ENCODE measurements at places on chromosomes 1 and 21. TPM values are rescaled to one million over a fixed set of nuclear protein-coding genes. Genes with fewer than 3 reads are reported as not detected.

ICOSLG gene
- polyA plus RNA-seq, result 1.7 TPM

A3GALT2 gene
- not detected for polyA plus RNA-seq

GRCh38 chr1:8809342-8809736, 8.1 kb downstream of the RERE start:
- no peaks in the 10 kb centered on the region for H3K27me3 ChIP-seq
- H3K4me1 ChIP-seq, result peaks cover 15% of the 10 kb centered on the region
- H3K4me3 ChIP-seq, result no peak overlapping the region
- no peak overlapping the region for H3K27ac ChIP-seq

DNA sequence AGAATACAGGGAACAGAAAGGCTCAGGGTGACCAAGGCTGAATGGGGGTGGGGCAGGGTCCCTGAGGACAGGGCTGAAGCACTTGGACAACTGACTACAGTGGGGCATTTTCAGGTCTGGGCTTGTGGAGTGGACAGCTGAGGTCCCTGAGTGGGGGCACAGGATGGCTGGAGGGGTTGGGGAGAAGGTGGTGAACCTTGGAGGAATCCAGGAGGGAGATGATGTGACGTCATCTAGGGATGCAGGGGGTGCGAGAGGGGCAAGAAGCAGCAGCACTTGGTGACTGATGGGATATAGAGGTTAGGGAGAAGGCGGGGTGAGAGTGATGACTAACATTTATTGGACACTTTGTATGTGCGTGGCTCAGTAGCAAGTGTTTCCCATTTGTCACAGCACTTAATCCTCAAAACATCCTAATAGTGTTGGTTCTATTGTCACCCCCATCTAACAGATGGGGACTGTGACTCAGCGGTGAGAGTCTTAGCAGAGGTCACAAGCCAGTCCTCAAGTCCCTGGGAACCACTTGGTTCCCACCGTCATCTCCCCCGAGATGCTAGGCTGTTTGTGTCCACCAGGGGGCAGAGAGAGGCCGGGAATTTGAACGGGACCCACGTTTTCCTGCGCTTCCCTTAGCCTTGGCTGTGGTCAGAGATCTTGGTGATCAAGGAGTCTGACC, 27.9 kb upstream of the BMP8B start:
- no peaks in the 10 kb centered on the region for H3K27me3 ChIP-seq
- peaks cover 5% of the 10 kb centered on the region for H3K4me1 ChIP-seq
- no peak overlapping the region for H3K4me3 ChIP-seq
- DNase-seq, result peak; percentile 86
- H3K27ac ChIP-seq, result no peak overlapping the region
- no peaks in the 10 kb centered on the region for H3K36me3 ChIP-seq

PIK3R3 gene
- 15.2 TPM for polyA plus RNA-seq

DNA sequence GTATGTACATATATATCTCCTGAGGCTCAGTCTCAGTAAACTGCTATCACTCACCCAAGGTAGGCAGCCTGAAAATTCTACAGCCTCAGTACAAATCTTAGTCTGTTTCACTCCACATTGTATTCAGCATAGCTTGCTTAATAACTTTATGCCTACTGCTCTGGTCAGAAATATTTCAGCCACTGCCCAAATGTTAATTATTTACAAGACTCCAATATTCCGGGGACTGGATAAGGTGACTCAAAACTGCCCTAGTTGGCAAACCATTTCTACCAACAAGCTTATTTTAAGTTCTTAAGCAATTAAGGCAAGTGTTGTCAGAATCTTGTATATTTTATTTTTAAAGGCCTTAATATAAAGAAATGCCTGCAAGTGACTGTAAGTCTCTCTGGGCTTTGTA, 114.8 kb downstream of the LRRIQ3 start:
- H3K27me3 ChIP-seq, result no peaks in the 10 kb centered on the region
- H3K27ac ChIP-seq, result no peak overlapping the region
- no peak for DNase-seq
- no peaks in the 10 kb centered on the region for H3K4me1 ChIP-seq

- H3K4me3 ChIP-seq, result no peak overlapping the region
- peak; percentile 58 for DNase-seq
- H3K4me1 ChIP-seq, result peaks cover 4% of the 10 kb centered on the region
- H3K27me3 ChIP-seq, result no peaks in the 10 kb centered on the region
- no peaks in the 10 kb centered on the region for H3K36me3 ChIP-seq
Measured at GRCh38 chr1:22641906-22642636, 1.4 kb upstream of the C1QC start.

- no peak overlapping the region for H3K4me3 ChIP-seq
- H3K27me3 ChIP-seq, result no peaks in the 10 kb centered on the region
- DNase-seq, result no peak
- peaks cover 16% of the 10 kb centered on the region for H3K36me3 ChIP-seq
Measured at GRCh38 chr1:93172778-93173177, 7.4 kb downstream of the TMED5 start.

GRCh38 chr1:64944913-64945312, 21.4 kb downstream of the JAK1 start:
- H3K27me3 ChIP-seq, result no peaks in the 10 kb centered on the region
- no peak overlapping the region for H3K4me3 ChIP-seq
- H3K36me3 ChIP-seq, result no peaks in the 10 kb centered on the region

- no peak overlapping the region for H3K27ac ChIP-seq
- no peak overlapping the region for H3K4me3 ChIP-seq
- no peak for DNase-seq
- H3K36me3 ChIP-seq, result no peaks in the 10 kb centered on the region
- H3K4me1 ChIP-seq, result no peaks in the 10 kb centered on the region
Measured at GRCh38 chr1:83844546-83844945, 154.4 kb downstream of the TTLL7 start.

- no peak for DNase-seq
- H3K27me3 ChIP-seq, result no peaks in the 10 kb centered on the region
- H3K36me3 ChIP-seq, result no peaks in the 10 kb centered on the region
- H3K27ac ChIP-seq, result no peak overlapping the region
Measured at GRCh38 chr1:61782771-61783170, 40.5 kb downstream of the PATJ start.

XCL1 gene
- polyA plus RNA-seq, result 0.20 TPM

DNA sequence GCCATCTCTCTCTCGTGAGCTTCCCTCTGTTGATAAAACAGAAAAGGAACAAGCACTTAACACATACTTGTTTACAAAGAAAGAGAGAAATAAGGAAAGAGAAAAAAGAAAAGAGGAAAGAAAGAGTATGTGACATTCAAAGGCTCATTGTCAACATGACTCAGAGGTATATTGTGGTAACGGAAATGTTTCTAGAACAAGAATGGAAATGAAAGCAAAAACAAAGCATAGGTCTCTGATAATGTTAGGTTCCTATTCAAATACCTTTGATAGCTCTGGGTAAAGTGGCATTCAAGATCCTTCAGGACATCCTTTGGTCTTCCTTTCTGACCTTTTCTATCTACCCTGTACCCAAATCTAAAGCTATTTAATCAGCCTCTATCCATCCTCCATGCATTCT, 67.4 kb upstream of the DMRTA2 start:
- H3K27ac ChIP-seq, result no peak overlapping the region
- no peak for DNase-seq
- H3K4me1 ChIP-seq, result no peaks in the 10 kb centered on the region
- H3K4me3 ChIP-seq, result no peak overlapping the region

VCAM1 gene
- 53.9 TPM for polyA plus RNA-seq

TIAM1 gene
- 48.9 TPM for polyA plus RNA-seq

DNA sequence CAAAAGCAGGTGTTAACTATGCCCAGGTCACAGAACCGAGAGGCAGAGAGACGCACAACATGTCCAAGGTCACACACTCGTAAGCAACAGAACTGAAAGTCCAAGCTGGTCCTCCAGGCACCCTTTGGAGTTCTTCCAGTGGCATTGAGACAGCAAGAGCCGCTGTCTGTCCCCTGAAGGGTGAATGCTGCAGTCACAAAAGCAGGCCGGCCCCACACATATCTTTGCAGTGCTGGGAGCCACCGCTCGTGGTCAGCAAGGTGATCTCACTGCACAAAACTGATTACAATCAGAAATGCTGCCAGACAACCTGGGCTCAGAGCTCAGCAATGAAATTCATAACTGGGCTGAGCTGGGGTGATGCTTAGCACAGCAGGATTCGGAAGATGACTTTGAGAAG, 47.4 kb upstream of the RAB4A start:
- H3K4me3 ChIP-seq, result no peak overlapping the region
- H3K27ac ChIP-seq, result no peak overlapping the region
- no peak for DNase-seq

GRCh38 chr1:17837233-17838030, 82.3 kb downstream of the ACTL8 start:
- no peaks in the 10 kb centered on the region for H3K36me3 ChIP-seq
- no peak overlapping the region for H3K27ac ChIP-seq
- H3K4me3 ChIP-seq, result no peak overlapping the region
- DNase-seq, result no peak
- H3K4me1 ChIP-seq, result no peaks in the 10 kb centered on the region

- DNase-seq, result no peak
- H3K27me3 ChIP-seq, result no peaks in the 10 kb centered on the region
- no peaks in the 10 kb centered on the region for H3K4me1 ChIP-seq
- no peak overlapping the region for H3K4me3 ChIP-seq
Measured at GRCh38 chr1:218718977-218719376, 373.8 kb downstream of the TGFB2 start.

DNA sequence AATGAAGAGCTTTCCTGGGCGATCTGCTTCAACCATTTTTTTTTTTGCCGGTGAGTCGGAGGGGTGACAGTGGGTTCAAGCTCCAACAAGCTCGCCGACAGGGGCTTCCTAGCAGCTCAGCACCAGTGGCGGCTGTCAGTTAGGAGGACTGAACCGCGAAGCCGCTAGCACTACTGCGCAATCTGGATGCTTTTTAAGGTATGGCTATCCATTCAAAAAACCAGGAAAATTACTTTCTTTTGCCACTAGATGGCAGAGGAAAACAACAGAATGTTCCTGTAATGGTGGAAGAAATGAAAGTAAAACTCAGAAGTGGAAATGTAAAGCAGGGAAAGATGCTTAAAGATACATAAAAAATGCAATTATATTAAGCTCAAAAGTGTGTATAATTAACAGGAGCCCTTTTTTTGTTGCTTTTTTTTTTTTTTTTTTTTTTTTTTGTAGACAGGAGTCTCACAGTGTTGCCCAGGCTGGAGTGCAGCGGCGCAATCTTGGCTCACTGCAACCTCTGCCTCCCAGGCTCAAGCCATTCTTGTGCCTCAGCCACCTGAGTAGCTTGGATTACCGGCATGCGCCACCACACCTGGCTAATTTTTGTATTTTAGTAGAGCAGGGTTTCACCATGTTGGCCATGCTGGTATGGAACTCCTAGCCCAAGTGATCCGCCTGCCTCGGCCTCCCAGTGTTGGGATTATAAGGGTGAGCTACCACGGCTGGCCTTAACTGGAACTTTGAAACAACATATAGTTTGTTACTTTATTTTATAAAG, 8.5 kb downstream of the KYAT3 start:
- peaks cover 34% of the 10 kb centered on the region for H3K36me3 ChIP-seq
- H3K27me3 ChIP-seq, result no peaks in the 10 kb centered on the region
- no peak for DNase-seq
- H3K4me3 ChIP-seq, result no peak overlapping the region
- peak overlapping the region; percentile 61 for H3K27ac ChIP-seq

DNA sequence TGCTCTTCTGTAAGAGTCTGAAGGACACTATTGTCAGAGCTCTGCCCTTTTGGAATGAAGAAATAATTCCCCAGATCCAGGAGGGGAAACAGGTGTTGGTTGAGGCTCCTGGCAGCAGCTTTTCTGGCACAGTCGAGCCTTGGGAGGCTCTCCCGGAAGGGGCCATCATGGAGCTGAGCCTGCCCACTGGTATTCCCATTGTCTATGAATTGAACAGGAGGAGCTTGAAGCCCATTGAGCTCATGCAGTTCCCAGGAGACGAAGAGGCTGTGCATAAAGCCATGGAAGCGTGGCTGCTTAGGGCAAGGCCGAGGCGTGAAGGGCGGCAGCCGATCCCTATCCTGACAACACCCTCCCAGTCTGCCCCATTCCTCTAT, 26.6 kb downstream of the UBE4B start:
- peaks cover 31% of the 10 kb centered on the region for H3K4me1 ChIP-seq
- no peak overlapping the region for H3K27ac ChIP-seq
- H3K4me3 ChIP-seq, result no peak overlapping the region
- no peaks in the 10 kb centered on the region for H3K27me3 ChIP-seq

- no peaks in the 10 kb centered on the region for H3K4me1 ChIP-seq
- H3K36me3 ChIP-seq, result no peaks in the 10 kb centered on the region
- no peak for DNase-seq
Measured at GRCh38 chr1:15081102-15081501, 72.4 kb upstream of the TMEM51 start.

ARHGAP30 gene
- polyA plus RNA-seq, result 3.9 TPM

DNA sequence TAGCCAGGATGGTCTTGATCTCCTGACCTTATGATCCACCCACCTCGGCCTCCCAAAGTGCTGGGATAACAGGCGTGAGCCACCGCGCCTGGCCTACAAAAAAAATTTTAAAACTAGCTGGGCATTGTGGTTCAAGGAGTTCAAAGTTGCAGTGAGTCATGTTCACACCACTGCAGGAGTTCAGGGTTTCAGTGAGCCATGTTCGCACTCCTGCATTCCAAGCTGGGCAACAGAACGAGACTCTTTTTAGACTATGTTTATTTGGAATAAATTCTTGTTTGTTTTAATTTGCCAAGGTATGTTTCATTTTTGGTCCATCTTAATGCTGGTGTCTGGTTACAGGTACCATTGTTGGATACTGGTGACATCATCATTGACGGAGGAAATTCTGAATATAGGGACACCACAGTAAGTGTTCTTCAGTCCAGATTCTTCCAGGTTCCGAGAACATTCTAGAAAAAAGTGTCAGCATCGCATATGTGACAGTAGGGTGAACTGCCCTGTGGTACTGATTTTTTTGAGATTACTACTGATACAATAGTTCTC, 3.9 kb downstream of the PGD start:
- no peak for DNase-seq
- no peaks in the 10 kb centered on the region for H3K27me3 ChIP-seq
- H3K36me3 ChIP-seq, result no peaks in the 10 kb centered on the region
- H3K4me3 ChIP-seq, result no peak overlapping the region

DNA sequence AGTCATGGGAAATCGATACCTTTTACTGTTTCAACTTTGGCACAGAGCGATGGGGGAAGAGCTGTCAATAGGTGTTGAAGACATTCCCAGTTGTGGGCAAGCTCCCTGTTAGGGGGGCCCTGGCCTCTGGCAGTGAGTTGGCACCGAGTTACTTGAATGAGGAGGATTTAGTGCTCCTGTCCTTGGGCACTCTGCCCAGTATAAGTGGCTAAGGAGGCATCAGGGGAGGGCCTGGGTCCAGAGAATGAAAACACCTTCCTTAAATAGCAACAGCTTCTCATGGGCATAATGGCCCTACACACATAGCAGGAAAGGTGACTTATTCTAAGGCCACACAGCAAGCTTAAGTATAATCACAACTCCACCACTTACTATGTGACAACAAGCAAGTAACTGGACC, 664.4 kb downstream of the PTPRU start:
- H3K27me3 ChIP-seq, result peaks cover 81% of the 10 kb centered on the region
- DNase-seq, result no peak
- no peak overlapping the region for H3K27ac ChIP-seq
- H3K4me1 ChIP-seq, result no peaks in the 10 kb centered on the region

GRCh38 chr1:178864326-178864725, 6.6 kb downstream of the ANGPTL1 start:
- H3K27me3 ChIP-seq, result no peaks in the 10 kb centered on the region
- no peak for DNase-seq
- H3K4me3 ChIP-seq, result no peak overlapping the region

- peak; percentile 14 for DNase-seq
- no peaks in the 10 kb centered on the region for H3K27me3 ChIP-seq
- H3K4me1 ChIP-seq, result no peaks in the 10 kb centered on the region
- peak overlapping the region; percentile 19 for H3K27ac ChIP-seq
- H3K4me3 ChIP-seq, result no peak overlapping the region
Measured at GRCh38 chr1:52186449-52186848, 44.6 kb downstream of the ZFYVE9 start.

- peaks cover 30% of the 10 kb centered on the region for H3K4me1 ChIP-seq
- DNase-seq, result no peak
- no peaks in the 10 kb centered on the region for H3K36me3 ChIP-seq
Measured at GRCh38 chr1:35571263-35571662, 1.9 kb upstream of the TFAP2E start.
